ENCODE measurements at places on chromosomes 2 and 18.
A peak's percentile ranks its signal among the peaks of the same experiment; 100 is the strongest.

DNA sequence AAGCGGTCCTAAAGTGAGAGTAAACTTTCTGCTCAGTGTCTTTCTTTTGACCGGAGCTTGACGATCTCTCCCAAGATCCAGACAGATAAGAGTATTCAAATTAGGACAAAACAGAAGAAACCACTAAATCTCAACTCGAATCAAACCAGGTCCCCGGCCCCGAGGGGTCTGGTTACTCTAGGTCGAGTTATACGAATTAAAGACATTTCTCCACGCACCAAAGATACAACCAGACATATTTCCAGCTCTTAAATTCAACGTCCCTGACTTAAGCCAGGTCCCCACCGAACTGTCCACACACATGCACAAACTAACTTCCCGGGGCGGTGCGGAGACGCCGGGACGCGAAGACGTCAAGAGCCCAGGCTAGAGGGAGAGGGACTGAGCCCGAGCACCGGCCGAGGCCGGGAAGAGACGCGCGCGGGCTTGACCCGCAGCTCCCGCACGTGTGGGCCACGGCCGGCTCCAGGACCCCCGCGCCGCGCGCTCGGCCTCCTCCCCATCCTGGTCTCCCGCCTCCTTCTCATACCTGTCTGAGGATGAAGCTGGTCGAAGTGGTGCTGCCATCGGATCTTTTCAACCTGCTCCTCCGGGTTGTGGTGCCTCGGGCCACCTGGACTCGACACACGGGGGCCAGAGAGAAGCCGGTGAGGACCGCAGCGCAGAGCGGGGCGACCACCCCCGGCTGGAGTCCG lies 896 bp downstream of the CACNB4 start:
- DNase-seq = peak; percentile 71

GRCh38 chr2:54310311-54310710 lies 54.3 kb upstream of the TSPYL6 start:
- no peak for DNase-seq

DNA sequence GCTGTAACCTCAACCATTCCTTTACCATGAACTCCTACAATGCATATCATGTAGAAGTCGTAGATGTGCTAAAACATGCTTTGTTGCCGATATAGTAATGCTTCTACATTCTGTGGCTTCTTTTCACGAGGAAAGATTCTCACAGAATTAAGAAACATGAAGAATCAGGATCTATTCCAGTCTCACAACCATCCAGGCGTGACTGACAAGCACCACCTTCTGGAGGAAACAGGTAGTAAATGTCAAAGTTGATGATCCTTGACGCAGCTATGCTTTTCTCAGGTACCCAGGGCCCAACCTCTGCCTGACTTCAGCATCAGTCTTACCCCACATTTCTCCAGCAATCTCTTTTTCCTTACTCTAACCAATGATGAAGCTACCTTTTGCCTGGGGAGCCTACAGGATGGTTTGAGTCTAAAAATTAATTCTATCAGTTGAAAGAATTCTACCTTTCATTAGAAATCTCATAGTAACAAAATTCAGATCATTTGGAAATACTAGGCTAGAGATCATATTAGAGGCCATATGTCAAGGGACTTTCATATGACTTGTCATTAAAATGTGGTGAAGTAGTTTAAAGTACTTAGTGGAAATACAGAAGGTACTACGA lies 123.3 kb upstream of the RND3 start:
- DNase-seq = no peak

- no peak for DNase-seq
Measured at GRCh38 chr18:36745219-36745975, 83.4 kb downstream of the TPGS2 start.

GRCh38 chr18:8912348-8913326 lies 189.9 kb upstream of the NDUFV2 start:
- DNase-seq = no peak

DNA sequence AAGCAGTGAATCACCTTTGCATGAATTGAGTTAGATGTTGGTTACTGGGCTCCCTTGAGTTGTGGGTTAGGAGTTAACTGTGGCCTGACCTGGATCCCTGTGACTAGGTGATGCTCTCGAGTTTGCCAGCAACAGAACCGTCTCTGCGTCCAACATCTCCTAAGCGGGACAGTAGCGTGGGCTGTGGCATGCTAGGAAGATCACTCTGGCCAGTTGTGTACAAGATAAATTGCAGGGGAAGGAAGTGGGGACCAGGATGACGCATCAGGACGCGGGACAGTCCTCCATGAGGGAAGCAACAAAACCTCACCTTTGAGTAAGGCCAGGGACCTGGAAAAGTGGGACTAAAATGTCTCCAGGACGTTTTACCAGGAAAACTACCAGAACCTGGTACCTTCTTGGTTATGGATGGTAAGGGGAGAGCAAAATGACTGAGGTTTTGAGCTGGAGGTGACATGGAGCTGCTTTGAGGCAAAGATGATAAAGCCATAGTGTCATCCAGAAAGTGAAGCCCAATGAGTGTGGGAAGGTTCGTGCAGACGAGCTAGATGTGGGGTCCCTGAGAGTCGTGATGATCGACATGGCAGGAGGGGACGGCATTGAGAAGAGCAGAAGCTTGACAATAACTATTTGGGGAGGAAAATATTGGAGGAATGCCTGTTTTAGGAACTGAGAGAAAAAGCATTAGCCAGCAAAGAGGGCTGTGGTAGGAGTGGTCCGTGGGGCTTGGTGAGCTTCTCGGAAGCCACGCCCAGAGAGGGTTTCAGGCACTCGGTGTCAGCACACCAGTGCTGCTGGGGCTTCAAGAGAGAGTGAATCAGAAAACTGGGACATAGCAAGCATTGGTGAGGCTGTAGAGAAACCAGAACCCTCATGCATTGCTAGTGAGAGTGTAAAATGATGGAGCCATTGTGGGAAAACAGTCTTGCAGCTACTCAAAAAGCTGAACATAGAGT lies 95.1 kb downstream of the SMAD7 start:
- no peak for DNase-seq

GRCh38 chr2:239305222-239305575 lies 95.6 kb downstream of the HDAC4 start:
- DNase-seq = no peak

DNA sequence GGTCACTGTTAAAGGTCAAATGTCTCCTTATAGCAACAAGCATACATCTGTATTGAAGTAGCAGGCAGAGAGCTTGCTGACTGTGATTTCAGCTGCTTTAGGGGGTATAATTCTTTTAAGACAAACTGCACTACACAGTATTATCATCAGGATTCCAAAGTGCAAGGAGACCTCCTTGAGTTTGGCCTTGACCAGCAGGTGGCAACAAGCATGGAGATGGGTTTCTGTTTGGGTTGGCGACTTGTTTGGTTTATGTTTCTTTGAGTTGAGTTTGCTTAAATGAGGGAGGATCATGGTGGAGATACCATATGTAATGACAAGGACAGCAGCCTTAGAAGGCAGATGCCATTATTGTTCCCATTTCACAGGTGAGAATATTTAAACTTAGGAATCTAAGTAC lies 681.0 kb upstream of the ID2 start:
- no peak for DNase-seq

DNA sequence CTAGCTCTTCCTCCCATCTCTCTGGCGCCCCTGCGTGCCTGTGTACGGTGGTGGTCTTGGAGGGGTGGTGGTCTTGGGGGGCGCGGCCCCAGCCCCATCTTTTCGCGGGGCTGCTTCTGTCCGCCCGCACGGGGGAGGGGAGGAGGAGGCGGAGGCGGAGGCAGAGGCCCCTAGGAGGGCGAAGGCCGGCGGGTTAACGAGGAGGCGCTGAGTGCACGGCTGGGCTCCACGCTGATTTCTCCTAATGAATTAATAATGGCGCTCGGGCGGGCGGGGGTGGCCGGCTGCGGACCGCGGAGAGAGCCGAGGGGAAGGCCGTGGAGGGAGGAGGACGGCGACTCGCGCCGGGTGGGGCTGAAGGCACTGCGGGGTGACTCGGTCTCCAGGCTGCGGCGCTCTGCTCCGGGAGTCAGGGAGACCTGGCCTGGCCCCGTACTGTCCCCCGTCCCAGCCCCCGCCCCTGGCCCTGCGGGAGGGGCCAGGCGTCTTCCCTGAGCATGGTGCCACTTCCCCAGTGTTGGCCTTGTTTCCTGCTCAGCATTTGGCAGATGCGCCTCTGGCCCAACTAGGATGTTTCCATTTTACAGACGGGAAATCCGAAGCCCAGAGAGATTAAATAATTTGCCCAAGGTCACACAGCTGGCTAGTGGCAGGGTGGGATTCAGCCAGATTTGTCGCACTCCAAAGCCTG lies 6.0 kb downstream of the GAREM2 start:
- no peak for DNase-seq

GRCh38 chr2:196130039-196130825 lies 41.1 kb downstream of the STK17B start:
- DNase-seq = no peak

GRCh38 chr2:241564596-241565410 lies 6.3 kb downstream of the BOK start:
- DNase-seq = no peak

- DNase-seq = no peak
Measured at GRCh38 chr18:73545472-73545871, 602.2 kb downstream of the FBXO15 start.

DNA sequence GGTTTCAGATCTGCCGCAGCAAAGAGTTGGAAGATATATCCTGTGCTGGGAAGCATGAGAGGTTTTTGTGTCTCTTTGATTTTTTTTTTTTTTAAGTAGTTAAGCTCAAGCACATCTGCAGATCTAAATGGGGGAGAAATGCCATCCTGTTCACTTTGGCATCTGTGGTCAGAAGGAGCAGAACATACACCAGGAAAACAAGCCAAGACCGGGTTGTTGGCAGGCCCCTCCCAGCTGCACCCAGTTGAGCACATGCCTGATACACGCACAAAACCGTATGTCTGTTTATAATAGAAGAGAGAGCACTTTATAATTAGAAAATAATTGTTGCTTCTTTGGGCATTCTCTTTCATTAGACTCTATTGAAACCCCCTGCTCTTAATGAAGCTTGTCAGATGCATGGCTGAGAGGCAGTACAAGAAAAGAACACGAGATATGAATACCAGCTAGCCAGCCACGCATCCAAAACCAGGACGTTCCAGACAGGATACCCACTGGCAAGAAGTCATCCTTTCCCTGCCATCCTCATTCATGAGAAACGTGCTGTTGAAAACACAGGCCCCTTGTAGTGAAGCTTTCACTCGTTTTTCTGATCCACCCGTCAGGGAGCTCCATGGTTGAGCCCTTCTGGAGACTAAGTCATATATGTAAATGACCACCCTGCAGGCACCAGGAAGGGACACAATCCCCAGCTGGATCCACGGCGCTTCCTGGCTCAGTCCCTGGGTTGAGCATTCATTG lies 152.2 kb downstream of the ALPK2 start:
- DNase-seq = no peak

GRCh38 chr2:7969756-7970515 lies 711.9 kb upstream of the ID2 start:
- DNase-seq = no peak

GRCh38 chr18:36191286-36191685 lies 4.0 kb downstream of the MOCOS start:
- no peak for DNase-seq

Measured in tibial artery (tissue), 4 donors.